ENCODE measurements at places on chromosomes 5 and 9.

DNA sequence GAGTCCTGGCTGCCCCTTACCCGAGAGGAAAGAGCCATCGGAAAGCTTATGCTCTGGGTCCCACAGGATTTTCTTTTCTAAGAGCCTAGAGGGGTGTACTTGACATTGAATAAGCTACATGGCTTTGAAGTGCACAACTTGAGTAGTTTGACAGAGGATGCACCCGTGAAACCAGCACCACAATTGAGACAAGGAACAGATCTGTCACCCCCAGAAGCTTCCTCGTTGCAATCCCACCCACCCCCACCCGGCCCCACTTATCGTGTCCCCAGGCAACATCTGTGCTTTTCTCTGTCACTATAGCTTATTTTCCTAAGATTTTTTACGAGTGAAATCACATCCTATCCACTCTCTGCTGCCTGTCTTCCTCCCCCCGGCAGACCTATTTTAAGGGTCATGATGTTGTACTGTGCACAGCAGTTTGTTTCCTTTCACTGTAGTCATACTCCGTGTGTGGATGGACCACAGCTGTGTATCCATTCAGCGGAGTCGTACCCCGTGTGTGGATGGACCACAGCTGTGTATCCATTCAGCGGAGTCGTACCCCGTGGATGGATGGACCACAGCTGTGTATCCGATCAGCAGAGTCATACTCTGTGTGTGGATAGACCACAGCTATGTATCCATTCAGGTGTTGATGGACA, 8.8 kb upstream of the FCN2 start:
- DNase-seq, result no peak

DNA sequence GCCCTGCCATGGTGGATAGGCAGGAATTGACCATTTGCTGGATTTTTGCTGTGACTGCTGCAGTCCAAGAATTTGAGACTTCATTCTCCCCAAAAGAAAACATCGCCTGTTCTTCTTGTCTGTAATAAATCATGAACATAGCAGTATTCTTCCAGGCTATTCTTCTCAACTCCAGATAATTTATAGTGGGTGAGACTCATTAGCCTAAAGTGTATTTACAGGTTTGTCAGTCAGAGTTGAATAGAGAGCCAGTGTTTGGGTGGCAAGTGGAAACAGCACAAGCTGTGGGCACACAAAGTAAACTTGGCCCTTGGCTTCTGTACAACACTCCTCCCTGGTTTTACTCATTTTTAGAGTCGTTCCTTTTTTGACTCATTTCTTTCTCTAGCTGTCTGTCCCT, 128.2 kb upstream of the VCAN start:
- no peak for DNase-seq

DNA sequence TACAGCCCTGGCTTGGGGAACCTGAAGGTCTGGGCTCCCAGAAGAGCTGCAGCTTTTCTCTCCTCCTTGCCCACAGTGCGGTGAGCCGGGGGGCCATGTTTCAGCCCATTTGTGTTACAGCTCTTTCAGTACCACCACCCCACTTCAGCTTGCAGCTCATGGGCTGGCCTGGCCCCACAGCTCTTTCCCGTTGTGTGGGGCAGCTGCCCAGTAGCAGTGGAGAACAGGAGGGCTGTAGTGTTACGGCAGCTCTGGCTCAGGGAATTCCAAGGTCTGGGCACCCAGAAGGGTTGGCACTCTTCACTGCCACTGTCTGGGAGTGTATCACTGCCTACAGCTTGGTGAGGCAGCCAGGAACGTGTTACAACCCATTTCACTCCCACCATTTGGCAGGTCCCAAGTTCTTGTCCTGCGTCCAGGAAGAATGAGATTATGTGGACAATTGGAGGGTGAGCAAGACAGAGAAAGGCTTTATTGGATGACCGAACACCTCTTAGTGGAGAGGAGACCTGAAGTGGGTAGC, 390.5 kb downstream of the KDM4C start:
- no peak for DNase-seq

- no peak for DNase-seq
Observed at GRCh38 chr5:87190687-87191086, 77.0 kb upstream of the RASA1 start.

DNA sequence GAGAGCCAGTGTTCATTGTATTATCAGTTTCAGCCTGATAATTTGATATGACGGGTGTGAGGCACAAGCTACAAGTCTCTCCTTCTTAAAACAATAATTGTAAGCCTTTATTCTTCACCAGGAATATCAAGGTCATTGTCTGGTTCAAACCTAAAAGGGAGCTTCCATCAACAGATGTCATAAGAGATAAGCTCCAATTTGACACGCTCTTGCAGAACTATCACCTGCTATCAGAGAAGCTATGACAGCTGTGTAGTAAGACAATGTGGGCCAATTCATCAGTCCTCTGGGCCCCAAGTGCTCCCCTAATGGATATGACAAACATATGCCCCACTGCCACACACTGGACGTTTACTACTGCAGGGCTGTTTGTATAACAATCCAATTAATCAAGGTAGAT, 1010.2 kb upstream of the DMAC1 start:
- no peak for DNase-seq

- no peak for DNase-seq
Observed at GRCh38 chr5:119276978-119277377, 78.8 kb upstream of the TNFAIP8 start.

GRCh38 chr5:6552612-6553011, 80.2 kb downstream of the NSUN2 start:
- no peak for DNase-seq

DNA sequence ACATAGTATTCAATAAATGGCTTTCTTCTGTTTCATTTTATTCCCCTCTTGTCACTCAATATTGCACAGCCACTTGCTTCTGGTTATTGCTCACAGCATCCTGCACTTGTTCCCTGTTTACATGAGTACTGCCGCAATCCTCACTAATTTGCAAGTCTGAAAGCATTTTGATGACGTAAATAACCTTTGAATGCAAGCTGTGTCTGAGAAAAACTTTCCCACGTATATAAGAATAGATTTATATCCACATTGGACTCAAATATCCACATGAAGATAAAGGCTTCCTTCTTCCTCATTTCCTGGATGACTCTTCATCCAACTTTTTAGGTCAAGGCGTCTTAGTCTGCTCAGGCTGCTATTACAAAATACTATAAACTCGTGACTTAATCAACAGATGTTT, 88.2 kb upstream of the DAP start:
- DNase-seq, result no peak
